ENCODE measurements at places on chromosomes 7 and 10.

- DNase-seq, result peak; percentile 53
Measured at GRCh38 chr7:71308096-71308495, 176.2 kb downstream of the GALNT17 start.

- DNase-seq, result no peak
Measured at GRCh38 chr10:102743078-102743587, 615 bp upstream of the WBP1L start.

DNA sequence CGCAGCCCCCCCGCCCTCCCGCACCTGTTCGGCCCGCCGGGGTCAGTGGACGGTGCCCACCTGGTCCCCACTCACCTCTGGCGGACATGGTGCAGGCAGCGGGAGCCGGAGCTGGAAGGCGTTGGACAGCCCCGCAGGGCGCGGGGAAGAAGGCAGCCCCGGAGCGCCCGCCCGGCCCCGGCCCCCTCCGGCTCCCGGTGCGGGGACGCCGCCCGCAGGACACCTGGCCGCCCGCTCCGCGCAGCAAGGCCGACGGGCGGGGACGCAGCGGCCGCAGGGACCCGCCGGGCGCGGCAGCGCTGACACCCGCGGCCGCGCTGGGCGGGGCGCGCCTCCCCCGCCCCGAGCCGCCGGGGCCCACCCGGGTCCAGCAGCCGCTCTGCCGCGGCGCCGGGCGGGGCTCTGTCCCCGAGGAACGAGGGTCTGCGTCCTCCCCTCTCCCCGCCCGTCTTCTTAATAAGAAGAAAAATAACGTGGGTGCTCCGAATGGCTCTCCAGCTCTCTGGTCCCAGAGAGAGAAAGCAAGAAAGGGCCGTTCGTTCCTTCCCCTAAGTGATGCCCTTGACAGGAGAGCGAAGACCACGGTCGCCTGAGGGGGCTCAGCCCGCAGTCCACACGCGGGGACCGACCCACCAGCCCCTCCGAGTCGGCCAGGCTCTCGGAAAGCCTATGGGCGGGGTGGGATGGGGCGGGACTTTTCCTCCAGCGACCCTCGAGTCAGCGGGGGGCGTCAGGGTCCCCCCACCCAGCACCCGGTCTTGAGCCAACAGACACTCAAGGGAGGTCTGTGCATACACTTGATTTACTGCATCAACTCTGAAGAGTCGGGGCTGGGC is 53.4 kb upstream of the FHIP2A start:
- no peak for DNase-seq

- DNase-seq, result no peak
Measured at GRCh38 chr7:1781369-1781768, 111.3 kb downstream of the ELFN1 start.

DNA sequence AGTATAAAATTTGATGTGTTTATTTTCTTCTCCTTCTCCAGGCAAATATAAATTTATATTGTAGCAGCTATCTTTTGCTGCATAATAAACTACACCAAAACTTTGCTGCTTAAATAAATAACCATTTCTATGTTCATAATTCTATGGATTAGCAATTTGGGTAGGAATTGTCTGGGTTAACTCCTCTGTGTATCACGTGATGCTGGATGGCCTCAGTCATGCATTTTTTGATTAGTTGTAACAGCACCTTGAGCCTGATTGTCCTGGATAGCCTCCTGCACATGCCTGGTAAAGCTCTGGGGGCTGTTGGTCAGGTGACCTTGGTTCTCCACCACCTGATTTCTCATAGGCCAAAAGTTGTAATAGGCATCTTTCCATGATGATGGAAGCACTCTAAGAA is 572.9 kb downstream of the ETV1 start:
- no peak for DNase-seq

DNA sequence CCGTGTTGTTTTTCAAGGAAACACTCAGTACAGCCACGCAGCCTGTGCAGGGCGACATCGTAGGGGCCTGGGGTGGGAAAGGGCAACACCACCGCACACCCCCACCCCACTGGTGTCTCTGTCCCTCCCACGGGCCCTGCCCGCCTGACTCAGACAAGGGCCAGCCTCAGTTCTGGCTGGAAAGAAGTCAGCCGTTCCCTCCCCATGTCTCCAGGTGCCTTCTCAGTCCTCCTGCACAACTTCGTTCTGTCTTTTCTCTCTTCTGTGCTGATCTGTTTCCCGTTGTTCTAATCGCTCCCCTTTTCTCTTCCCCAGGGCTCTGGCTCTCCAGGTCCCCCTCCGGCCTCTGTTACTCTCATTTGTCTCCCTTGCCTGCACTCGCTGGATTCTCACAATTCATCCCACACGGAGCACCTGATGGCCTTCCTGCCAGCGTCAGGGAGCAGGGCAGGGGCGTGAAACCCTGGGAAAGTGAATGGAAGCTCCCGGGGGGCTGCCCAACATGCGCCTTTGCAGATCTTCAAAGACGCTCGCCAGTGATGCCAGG is 97.7 kb downstream of the WDR37 start:
- DNase-seq, result peak; percentile 30

DNA sequence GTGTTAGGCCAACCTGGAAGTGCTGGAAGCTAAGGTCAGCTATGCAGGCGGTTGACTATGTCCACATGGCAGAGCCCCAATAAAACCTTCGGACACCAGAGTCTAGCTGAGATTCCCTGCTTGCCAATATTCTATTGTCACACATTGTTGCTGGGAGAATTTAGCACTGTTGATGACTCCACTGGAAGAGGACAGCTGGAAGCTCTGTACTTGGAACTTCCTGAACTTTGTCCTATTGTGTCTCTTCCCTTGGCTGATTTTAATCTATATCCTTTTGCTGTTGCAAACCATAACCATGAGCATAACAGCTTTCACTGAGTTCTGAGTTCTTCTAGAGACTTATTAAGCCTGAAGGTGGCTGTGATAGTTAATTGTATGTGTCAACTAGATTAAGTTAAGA is 12.0 kb downstream of the XRCC2 start:
- no peak for DNase-seq

- no peak for DNase-seq
Measured at GRCh38 chr10:106571192-106571946, 593.1 kb downstream of the SORCS1 start.

DNA sequence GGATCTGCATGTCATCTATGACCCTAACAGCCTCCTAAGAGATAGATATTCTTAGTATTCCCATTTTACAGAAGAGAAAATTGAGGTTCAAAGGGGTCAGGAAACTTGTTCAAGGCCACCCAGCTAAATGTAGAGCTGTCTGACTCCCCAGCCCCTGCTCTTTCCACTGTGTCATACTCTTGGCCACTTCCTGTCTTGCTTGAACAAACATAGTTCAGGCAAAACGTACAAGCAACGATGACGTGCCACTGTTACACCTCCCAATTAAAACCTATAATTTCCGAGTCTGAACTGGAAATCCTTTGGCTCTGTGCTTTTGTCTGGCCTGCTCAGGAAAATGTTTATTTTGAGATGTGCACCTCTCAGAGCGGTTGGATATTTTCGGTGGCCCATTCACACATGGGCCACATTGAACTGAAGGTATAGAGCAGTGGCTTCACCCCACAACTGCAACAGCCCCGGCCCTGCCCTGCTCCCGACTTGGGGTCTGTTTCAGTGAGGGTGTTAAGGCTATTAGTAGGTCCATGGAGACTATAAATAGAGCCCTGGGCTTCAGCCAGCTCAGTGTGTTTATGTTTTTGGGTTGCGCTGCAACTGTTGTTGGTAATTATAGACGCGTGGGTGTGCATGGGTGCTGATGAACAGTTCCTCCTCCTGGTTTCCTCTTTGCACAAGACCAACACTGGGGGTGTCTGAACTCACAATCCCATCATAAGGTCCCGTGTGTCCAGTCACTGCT is 172.3 kb upstream of the ADO start:
- DNase-seq, result peak; percentile 50

- DNase-seq, result no peak
Measured at GRCh38 chr7:34327681-34328080, 330.3 kb upstream of the NPSR1 start.

DNA sequence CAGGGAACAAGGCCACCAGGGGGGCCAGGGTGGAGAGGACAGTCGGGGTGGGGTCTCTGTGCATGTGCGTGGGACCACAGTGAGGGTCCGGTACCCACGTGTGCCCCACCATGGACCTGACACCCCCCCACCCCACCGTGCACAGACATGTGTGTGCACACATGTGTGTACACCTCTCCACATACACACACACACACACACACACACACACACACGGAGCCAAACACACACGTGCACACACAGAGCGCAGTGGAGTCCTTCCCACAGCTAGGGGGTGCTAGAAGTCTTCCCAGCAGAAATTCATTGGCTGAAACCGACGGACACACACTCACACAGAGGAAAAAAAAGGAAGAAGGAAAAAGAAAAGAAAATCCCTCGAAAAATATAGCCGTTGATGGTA is 42.8 kb upstream of the GNA12 start:
- peak; percentile 77 for DNase-seq

- no peak for DNase-seq
Measured at GRCh38 chr10:22468570-22469320, 123.4 kb downstream of the SPAG6 start.

DNA sequence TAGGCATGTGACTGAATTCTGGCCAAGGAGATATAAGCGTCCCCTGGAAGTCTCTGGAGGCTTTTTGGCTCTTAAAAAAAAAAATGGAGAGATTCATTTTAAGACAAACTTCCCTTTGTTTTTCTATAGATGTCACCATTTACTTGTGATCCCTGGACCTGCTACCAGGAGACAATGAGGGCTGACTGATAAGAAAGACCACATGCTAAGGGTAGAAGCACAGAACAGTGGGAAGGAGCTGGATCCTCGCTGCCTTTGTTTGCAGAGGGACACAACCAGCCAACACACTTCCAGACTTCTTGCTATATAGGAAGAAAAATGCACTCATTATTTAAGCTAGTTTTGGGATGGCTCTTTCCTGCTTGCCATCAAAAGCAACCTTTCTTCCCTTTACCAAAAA is 172.2 kb downstream of the GRM8 start:
- DNase-seq, result no peak

GRCh38 chr10:94016727-94017714 is 23.3 kb downstream of the PLCE1 start:
- no peak for DNase-seq

DNA sequence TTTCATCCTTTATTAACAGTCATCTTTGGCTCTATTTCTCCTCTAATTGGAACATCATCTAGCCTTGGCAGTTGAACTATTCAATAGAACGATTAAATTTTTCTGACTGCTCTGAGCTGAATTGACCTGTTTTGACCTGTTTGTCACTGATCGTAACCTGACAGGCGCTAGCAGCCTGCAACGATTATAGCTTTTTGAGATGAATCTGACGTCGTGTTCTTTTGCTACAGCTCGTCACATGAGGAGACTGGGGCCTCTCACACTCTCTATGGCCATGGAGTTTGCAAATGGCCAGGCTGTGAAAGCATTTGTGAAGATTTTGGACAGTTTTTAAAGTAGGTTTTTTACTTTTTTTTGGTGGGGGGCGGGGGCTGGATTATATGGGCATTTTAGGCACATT is 229.8 kb downstream of the FOXP2 start:
- DNase-seq, result no peak

All from right forelimb (tissue), 1 donor.